ENCODE measurements at places on chromosomes 5 and 9.

GRCh38 chr5:9621379-9621903, 8.7 kb downstream of the TAS2R1 start:
- no peak for DNase-seq

- peak; percentile 12 for DNase-seq
Observed at GRCh38 chr5:151123897-151124751, 33.5 kb downstream of the ANXA6 start.

DNA sequence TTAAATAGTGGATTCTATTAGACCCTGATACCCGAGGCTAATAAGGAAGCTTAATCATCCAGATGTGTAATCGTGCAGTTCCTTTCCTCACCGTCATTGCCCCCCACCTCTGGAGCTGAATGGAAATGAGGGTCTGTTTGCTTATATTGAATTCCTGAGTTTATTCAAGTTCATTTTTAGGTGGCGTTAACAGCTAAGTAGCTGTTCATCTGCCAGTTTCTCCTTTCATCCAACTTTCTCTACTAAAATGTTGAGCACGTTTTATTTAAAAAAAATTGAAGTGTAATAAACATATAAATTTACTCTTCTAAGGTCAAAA, 291.0 kb downstream of the DOCK8 start:
- no peak for DNase-seq

GRCh38 chr9:94018628-94019027, 63.5 kb upstream of the BARX1 start:
- DNase-seq, result no peak

DNA sequence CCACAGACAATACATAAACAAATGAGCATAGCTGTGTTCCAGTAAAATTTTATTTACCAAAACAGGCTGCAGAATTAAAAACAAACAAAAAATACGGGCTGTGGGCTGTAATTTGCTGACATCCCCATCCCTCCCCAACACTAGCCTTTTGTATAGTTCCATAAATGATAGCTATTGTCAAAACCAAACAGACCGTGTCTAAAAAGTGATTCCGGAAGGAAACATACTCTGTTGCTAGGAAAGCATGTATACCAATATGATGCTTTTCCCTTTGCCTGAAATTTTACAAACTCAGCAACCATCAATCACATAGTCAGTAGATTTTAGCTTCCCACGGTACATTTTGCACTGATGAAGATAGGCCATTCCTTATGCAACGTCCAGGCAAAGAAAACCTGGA, 80.0 kb downstream of the TMEM215 start:
- DNase-seq, result no peak

DNA sequence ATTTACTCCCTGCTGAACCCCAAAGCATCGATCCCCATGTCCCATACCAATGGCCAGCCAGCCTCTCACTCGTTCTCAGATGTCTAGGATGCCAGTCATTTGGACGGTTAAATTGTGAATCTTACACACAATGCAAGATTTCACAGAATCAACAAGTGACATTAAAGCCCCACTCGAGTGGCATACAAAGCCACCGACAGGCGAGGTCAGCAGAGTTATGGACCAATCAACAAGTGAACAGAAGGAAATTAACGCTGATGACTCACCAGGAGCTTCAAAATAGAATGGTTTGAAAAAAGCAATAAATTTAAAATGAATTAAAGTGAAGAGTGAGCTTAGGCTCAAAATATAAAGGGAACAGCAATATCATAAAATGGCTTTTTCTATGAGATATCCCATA, 8.2 kb upstream of the RUFY1 start:
- no peak for DNase-seq

- DNase-seq, result no peak
Observed at GRCh38 chr5:146827901-146828300, 50.7 kb downstream of the PPP2R2B start.

- no peak for DNase-seq
Observed at GRCh38 chr5:126477294-126478117, 54.3 kb downstream of the GRAMD2B start.

DNA sequence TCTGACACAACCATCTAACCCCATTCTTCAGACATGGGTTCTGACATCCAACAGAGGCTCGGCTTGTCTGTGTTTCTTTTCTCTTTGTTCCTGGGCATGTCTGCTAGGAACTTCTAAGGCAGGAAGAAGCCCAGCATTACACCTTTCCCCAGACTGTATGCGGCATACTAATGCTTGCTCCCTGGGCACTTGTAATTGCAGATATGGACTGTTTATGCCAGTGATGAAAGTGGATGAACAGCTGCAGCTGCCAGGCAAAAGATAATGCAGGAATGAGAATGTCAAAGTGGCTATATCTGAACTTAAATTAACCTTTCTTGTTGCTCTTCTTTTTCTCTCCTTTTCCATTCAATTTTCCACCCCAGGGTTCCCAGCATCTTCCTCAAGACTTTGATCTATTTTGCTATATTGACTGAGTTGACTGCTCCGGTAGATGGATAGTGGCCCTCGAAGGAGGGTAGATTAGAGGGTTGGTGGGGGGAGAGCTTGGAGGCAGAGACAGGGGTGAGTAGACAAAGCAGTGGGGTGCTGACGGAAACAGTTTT, 344.4 kb downstream of the MAN2A1 start:
- no peak for DNase-seq

DNA sequence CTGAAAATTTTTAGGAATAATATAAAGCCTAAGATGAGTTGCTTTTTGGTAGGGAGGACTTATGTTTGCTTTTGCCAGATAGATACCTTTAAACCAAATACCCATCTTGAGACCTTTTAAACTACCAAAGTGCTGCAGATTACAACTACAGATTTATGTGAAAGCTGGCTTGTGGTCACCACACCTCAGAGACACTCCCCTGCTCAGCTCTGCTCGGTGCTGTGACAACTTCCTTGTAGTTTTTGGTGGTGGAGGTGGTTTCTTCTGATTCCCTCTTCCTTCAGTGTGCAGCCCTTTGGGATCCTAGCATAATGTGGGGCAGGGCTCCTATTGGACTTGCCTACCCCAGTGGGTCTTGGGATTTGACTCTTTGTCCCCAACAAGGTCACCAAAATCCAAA, 29.2 kb downstream of the GARNL3 start:
- no peak for DNase-seq

- DNase-seq, result no peak
Observed at GRCh38 chr5:176381423-176381822, 7.0 kb downstream of the NOP16 start.

GRCh38 chr9:123120953-123121352, 87.5 kb downstream of the GPR21 start:
- DNase-seq, result no peak

DNA sequence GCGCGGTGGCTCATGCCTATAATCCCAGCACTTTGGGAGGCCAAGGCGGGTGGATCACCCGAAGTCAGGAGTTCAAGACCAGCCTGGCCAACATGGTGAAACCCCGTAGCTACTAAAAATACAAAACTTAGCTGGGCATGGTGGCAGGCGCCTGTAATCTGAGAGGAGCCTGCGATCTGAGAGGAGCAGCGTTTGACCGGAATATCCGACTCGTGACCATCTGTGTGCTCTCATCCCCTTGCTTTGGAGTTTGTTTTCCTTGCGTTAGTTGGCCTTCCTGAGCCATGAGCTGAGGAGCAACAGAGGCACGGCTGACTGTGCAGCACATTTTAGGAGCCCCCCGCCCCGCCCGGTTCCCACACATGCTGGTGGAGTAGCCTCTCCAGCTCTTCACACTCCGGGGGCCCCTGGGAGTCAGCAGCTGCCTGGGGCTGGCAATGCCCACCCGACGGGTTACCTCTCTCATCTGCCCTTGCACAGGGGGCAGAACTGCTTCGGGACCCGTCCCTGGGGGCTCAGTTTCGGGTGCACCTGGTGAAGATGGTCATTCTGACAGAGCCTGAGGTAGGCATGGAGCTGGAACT, 3.0 kb downstream of the ADAMTS13 start:
- no peak for DNase-seq

DNA sequence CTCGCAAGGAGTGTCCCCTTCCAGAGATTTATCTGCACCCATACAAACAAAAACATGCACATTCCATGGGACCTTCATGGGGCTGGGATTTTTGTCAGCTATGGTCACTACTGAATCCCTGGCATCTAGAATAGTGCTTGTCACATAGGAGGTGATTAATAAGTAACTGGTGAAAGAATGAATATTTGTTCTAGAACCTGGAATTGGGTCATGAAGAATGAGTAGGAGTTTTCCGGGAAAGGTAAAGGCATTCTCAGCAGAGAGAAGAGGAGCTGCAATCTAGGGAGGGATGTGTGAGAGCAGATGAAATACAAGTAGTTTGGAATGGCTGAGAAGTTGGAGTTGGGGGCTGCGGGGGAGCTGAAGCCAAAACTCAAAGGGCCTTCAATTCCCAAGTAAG, 2.8 kb upstream of the LMAN2 start:
- no peak for DNase-seq

GRCh38 chr9:110984890-110985437, 53.3 kb downstream of the LPAR1 start:
- no peak for DNase-seq

GRCh38 chr9:134455934-134456755, 129.9 kb downstream of the RXRA start:
- no peak for DNase-seq

- DNase-seq, result no peak
Observed at GRCh38 chr5:97229688-97230285, 46.7 kb upstream of the RIOK2 start.

- no peak for DNase-seq
Observed at GRCh38 chr9:101636247-101636646, 41.5 kb upstream of the PPP3R2 start.

GRCh38 chr5:171207256-171207847, 101.7 kb upstream of the TLX3 start:
- peak; percentile 50 for DNase-seq

DNA sequence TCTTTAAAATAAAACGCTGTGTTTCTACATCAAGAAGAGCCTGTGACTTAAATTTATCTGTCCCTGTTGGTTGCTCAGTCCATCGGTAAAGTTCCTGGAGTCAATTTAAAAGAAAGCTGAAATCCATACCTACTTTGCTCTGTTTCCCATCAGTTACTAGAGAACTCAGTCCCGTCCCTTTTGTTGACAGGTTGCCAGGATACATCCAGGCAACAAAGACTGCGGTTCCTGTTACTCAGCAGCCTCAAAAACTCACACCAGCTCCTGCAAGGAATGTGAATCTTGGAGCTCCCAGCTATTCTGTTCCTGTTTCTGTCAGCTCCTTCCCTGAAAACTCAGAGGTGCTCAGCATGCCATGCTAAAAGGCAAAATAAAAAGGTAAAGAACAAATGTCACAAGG, at the start of gene ZNF474:
Gene ZNF474 (plus strand): TSS at position 241 of the 400 bp plus-strand sequence. CDS start 22,445 bp downstream, outside the sequence.
- peak; percentile 8 for DNase-seq

DNA sequence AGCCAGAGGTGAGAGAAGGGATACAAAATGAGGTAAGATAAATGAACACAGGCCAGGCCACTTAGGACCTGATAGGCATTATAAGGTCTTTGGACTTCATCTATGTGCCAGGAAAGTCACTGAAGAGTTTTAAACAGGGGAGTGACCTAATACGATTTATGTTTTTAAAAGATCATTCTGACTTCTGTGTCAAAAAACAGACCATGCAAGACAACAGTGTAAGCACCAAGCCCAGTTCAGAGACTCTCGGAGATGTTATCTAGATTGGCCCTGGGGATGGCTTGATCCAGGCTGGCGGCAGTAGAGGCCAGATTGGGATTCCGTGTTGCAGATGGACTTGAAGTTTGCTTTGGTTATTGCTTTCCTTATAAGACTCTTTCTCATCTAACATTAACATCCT, 43.0 kb upstream of the DPYSL3 start:
- DNase-seq, result no peak

- DNase-seq, result no peak
Observed at GRCh38 chr5:170747357-170747756, 36.2 kb upstream of the GABRP start.

All from NCI-H2081 (cell line).